Mesothelial cell of epicardium (in vitro differentiated cells): ENCODE measurements at places on chromosomes 11 and 22. TPM values are rescaled to one million over a fixed set of nuclear protein-coding genes. Genes with fewer than 3 reads are reported as not detected.

The NAV2 gene
- 63.1 to 69.8 TPM (median 67.7 TPM) in 3 replicates for total RNA-seq

GRCh38 chr22:22687638-22688500 lies 43.5 kb downstream of the GGTLC2 start:
- H3K36me3 ChIP-seq: no peaks in the 10 kb centered on the region
- peak; percentile 51 for DNase-seq

The SLC22A6 gene
- total RNA-seq: not detected in 3 replicates

The RASSF10 gene
- total RNA-seq: 0.09 to 0.29 TPM (median 0.23 TPM) in 3 replicates

DNA sequence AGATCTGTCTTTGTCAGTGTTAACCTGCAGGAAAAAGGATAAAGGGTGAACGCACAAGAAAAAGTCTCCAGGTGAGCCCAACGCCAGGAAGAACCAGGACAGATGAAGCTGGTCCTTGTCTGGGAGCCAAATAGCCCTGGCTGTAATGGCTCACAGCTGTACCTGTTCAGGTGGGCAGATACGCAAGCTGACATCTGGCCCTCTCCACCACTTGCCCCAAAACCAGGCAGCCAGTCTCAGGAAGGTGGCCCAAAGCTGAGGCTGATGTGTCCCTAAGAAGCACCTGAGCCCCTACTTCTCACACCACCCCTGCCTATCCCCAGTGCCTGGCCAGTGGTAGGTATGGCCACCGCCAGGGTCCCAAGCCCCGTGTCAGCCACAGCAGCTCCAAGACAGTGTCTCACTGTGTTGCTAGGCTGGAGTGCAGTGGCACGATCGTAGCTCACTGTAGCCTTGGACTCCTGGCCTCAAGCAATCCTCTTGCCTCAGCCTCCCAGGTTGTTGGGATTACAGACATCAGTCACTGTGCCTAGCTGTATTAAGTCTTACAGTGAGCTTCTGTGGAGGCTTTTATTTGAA lies 14.8 kb downstream of the TOP3B start:
- H3K36me3 ChIP-seq: peaks cover 45% of the 10 kb centered on the region
- no peaks in the 10 kb centered on the region for H3K4me1 ChIP-seq
- no peaks in the 10 kb centered on the region for H3K27me3 ChIP-seq

- no peaks in the 10 kb centered on the region for H3K27me3 ChIP-seq
- H3K4me3 ChIP-seq: no peak overlapping the region
- no peaks in the 10 kb centered on the region for H3K4me1 ChIP-seq
- H3K36me3 ChIP-seq: peaks cover 4% of the 10 kb centered on the region
- no peak overlapping the region for H3K27ac ChIP-seq
- no peak for DNase-seq
Measured at GRCh38 chr11:35750981-35751663, 88.5 kb downstream of the TRIM44 start.

The PATE4 gene
- not detected in 3 replicates for total RNA-seq

DNA sequence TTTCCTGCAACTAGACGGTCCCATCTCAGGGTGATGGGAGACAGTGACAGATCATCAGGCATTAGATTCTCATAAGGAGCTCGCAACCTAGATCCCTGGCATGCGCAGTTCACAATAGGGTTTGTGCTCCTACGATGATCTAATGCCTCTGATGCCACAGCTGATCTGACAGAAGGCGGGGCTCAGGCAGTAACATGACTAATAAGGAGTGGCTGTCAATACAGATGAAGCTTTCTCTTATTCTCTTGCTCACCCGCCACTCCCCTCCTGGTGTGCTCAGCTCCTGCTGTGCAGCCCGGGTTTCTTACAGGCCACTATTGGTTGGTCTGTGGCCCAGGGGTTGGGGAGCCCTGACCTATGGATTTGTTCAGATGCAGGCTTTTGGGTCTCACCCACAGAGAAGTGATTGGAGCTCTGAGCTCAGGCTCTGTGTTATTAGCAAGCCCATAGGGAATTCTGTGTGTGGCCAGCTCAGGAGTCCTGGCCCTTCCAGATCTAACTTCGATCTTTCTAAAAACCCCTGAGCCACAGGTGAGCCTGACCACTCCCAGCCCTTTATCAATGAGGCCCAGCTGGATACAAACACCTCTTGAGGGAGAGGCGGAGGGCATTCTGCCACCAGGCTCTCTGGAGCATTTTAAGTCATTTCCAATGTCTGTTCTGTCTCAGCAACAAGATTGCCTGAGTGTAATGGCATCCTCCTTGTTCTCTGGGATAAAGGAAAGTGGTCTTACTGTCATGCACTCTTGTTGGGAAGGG lies 351.8 kb downstream of the BUD13 start:
- H3K27ac ChIP-seq: no peak overlapping the region
- H3K27me3 ChIP-seq: peaks cover 56% of the 10 kb centered on the region
- H3K4me1 ChIP-seq: peaks cover 3% of the 10 kb centered on the region
- H3K4me3 ChIP-seq: no peak overlapping the region

- H3K4me1 ChIP-seq: peaks cover 2% of the 10 kb centered on the region
- no peaks in the 10 kb centered on the region for H3K27me3 ChIP-seq
- peaks cover 42% of the 10 kb centered on the region for H3K36me3 ChIP-seq
Measured at GRCh38 chr11:64765851-64766665, 6.3 kb upstream of the PYGM start.

- H3K27ac ChIP-seq: no peak overlapping the region
- no peak overlapping the region for H3K4me3 ChIP-seq
- no peaks in the 10 kb centered on the region for H3K36me3 ChIP-seq
- H3K4me1 ChIP-seq: peaks cover 15% of the 10 kb centered on the region
Measured at GRCh38 chr11:31877083-31877482, 66.0 kb upstream of the PAX6 start.

The MMP12 gene
- total RNA-seq: not detected in 3 replicates

DNA sequence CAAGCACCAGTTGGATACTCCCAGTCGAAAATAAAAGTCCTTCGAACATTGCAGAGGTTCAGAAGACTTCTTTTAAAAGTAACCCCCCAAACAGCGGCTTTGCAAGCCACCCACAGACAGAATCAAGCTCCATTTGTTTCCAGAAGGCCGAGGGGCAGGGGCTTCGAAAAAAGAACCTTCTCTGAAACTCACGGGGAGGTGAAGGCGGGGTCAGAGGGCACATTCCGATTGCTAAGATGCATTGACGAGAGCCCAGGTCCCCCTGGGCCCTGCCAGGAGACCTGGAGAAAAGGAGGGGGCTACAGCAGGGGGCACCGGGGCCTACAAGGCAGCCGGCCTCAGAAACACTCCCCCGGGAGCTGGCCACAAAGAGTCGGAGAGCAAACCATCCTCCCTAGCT lies 306.8 kb downstream of the MN1 start:
- no peak overlapping the region for H3K4me3 ChIP-seq
- no peak for DNase-seq
- H3K27me3 ChIP-seq: peaks cover 1% of the 10 kb centered on the region
- peaks cover 10% of the 10 kb centered on the region for H3K4me1 ChIP-seq
- no peak overlapping the region for H3K27ac ChIP-seq
- H3K36me3 ChIP-seq: no peaks in the 10 kb centered on the region

The ABTB2 gene
- 2.6 to 3.1 TPM (median 2.7 TPM) in 3 replicates for total RNA-seq

The BAIAP2L2 gene
- 1.6 to 1.9 TPM (median 1.7 TPM) in 3 replicates for total RNA-seq

The CAPN1 gene
- 176 to 196 TPM (median 192 TPM) in 3 replicates for total RNA-seq

DNA sequence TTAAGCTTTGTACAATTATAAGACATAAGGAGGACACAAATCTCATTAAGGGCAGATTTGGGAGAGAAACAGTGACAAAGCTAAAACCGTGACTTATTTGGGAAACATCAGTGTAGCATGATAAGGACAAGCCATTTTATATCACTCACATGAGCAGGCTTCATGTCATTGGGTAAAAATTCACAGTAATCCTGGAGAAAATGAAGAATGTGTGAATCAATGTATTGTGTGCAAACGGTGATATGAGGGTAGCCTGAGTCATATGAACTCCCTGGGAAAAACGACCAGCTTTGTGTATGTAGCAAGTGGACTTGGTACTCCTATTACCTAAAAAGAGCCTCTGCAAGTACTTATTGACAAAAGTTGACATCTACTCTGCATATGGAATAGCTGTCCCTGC lies 6.0 kb upstream of the TRIM34 start:
- H3K27ac ChIP-seq: no peak overlapping the region
- H3K4me1 ChIP-seq: peaks cover 16% of the 10 kb centered on the region
- no peak for DNase-seq
- H3K4me3 ChIP-seq: no peak overlapping the region
- no peaks in the 10 kb centered on the region for H3K27me3 ChIP-seq

The PPP2R1B gene
- 29.2 to 34.8 TPM (median 33.8 TPM) in 3 replicates for total RNA-seq

DNA sequence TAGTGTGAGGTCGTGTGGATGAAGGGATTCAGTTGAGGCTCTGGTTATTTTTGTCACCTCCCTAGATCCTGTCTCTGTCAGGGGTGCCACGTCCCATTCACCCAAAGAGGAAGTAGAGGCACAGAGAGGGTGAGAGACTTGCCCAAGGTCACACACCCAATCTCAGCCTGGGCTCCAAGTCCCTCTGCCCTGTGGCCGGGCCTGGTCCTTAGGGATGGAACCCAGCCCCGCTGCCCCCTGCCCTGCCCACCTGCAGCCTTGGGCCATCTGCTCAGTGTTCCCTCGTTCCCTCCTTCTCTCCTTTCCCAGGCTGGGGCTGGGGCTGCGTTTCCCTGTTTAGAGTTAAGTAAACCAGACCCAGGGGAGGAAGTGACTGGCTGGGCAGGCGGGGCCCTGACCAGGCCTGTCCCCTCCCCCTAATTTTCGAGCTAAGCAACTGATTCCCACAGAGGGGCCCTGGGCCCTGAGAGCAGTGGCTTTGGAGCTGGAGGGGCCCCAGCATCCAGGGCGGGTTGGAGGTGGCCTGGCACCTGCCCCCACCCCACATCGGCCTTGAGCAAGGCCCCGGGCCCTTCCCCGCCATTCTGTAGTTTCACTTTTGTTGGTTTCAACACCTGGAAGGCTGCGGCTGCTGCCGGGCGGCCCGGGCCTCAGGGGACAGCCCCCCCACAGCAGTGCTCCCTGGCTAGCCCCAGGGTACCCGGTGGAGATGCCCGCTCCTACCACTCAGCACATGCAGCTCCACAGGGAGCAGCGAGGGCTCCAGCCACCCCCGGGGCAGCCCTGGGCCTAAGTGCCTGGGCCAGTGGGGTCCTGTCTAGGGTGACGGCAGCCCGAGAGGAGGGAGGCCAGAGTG lies 1.5 kb downstream of the TCIRG1 start:
- H3K4me3 ChIP-seq: peak overlapping the region; percentile 57
- no peaks in the 10 kb centered on the region for H3K27me3 ChIP-seq
- H3K36me3 ChIP-seq: no peaks in the 10 kb centered on the region
- peak overlapping the region; percentile 91 for H3K27ac ChIP-seq
- no peak for DNase-seq
- H3K4me1 ChIP-seq: peaks cover 8% of the 10 kb centered on the region

DNA sequence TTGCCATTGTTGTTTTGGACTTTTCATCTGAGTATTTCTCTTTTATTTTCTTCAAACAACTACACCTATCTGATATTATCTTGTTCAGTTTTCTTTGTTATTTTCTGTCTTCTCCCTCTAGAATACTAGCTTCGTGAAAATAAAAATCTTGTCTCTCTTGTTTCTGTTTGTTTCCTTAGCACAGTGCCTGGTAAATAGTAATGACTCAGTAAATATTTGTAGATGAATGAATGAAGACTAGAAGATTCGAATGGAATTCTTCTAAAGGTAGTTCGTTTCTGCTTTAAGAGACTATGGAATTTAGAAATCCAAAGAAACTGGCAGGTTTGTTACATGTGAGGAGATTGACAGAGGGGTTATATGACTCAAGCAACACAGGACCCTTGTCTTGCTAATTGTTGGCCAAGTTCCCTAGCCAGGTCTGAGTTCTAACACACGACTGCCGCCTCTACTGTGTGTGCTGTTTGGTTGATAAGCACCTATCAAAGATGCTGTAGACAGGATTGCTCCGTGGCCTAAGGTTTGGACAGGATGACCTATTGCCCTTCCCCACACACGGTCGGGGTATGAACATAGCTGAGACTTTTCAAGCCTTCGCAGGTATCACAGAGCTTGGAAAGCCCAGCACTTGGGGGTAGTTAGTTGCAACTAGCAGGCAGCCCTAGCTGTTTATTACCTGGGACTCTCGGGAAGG lies 831 bp upstream of the TMEM135 start:
- peak overlapping the region; percentile 98 for H3K4me3 ChIP-seq
- peaks cover 27% of the 10 kb centered on the region for H3K4me1 ChIP-seq
- peaks cover 8% of the 10 kb centered on the region for H3K36me3 ChIP-seq
- H3K27ac ChIP-seq: peak overlapping the region; percentile 58

GRCh38 chr11:35082321-35083180 lies 56.4 kb upstream of the CD44 start:
- no peaks in the 10 kb centered on the region for H3K27me3 ChIP-seq
- H3K4me1 ChIP-seq: peaks cover 9% of the 10 kb centered on the region
- no peak overlapping the region for H3K27ac ChIP-seq
- no peaks in the 10 kb centered on the region for H3K36me3 ChIP-seq
- no peak overlapping the region for H3K4me3 ChIP-seq

- no peak overlapping the region for H3K27ac ChIP-seq
- no peaks in the 10 kb centered on the region for H3K27me3 ChIP-seq
- no peak for DNase-seq
- H3K36me3 ChIP-seq: peaks cover 35% of the 10 kb centered on the region
Measured at GRCh38 chr11:100970283-100971164, 159.1 kb downstream of the PGR start.

The SERPINH1 gene
- total RNA-seq: 360 to 375 TPM (median 373 TPM) in 3 replicates

GRCh38 chr11:46315783-46316563 lies 31.3 kb upstream of the DGKZ start:
- peaks cover 2% of the 10 kb centered on the region for H3K4me1 ChIP-seq
- no peak for DNase-seq
- H3K27me3 ChIP-seq: no peaks in the 10 kb centered on the region

DNA sequence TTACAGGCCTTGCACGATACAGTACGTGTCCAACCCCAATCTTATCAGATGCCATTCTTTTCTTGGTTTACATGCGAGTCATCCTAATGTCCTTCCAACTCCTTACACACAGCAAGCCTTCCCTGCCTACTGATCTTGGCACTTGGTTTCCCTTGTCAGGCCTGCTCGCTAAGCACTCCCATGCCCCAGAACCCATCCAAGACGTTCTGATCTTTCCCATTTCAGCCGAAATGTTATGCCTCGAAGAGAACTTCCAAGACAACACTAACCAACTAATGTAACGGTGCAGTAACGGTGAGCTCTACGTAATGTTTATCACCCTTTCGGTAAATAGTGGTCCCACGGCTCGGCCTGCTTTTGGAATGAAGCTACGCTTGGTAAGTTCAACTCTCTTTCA lies 521 bp downstream of the PES1 start:
- H3K27me3 ChIP-seq: peaks cover 22% of the 10 kb centered on the region
- no peak for DNase-seq
- peaks cover 2% of the 10 kb centered on the region for H3K4me1 ChIP-seq
- no peak overlapping the region for H3K4me3 ChIP-seq
- H3K27ac ChIP-seq: no peak overlapping the region
- H3K36me3 ChIP-seq: peaks cover 10% of the 10 kb centered on the region

DNA sequence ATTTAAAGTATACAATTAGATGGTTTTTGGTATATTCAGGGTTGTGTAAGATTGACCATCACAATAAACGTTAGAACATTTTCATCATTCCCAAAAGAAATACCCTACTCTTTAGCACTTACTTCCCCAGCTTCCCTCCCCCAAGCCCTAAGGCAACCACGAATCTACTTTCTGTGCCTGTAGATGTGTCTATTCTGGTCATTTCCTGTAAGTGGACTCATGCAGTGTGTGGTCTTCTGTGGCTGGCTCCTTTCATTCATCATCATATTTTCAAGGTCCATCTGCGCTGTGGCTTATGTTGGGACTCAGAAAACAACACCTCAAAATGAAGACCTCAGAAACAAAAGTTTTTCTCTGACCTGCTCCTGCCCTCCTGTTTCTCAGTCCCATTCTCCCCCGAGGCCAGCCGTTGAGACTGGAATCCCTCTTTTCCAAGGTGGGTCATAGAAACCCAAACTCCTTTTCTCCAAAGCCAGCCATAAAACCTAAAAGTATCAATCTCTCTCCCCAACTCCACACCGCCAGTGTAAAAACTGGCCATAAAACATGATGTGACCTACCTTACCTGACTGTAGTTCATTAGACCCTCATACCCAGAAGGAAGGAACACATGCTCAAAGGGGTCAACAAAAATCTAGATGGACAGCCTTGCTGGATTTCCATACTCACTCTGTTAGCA lies 12.9 kb upstream of the TMPRSS13 start:
- DNase-seq: no peak
- H3K27me3 ChIP-seq: no peaks in the 10 kb centered on the region
- no peaks in the 10 kb centered on the region for H3K36me3 ChIP-seq

The CALCA gene
- not detected in 3 replicates for total RNA-seq
